ENCODE measurements at places on chromosomes 5 and 9.

DNA sequence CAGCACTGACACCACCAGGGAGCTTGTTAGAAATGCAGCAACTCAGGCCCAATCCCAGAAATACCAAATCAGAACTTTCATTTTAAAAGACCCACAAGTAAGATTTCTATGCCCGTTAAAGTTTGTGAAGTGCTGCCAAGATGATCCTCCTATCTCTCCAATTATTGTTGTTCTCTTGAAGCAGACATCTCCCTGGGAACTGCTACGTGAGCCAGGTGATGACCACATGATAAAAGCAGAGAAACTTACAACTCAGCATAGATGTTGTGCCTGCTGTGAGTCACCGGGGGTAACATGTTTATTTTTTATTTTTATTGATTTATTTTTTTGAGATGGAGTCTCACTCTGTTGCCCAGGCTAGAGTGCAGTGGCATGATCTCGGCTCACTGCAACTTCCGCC is 34.4 kb downstream of the GCNT4 start:
- DNase-seq = no peak

DNA sequence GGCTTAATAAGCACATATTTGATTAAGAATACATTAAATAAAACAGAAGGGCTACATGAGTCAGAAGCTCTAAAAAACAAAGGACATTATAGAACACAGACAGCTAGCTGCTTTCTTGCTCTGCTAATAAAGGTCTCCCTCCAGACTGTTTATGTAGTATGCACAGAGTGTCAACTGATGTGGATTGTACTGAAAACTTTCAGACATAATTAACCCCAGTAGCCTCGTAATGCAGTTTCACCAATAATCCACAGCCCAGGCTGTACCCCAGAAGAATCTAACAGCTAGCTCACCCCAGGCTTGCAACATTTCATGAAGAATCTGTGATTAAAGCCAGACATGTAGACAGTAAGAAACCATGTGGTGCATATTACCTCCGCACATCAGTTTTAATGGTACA is 30.8 kb downstream of the FGF10 start:
- DNase-seq = no peak

GRCh38 chr5:150146862-150147601 is 8.6 kb downstream of the PDGFRB start:
- DNase-seq = no peak

DNA sequence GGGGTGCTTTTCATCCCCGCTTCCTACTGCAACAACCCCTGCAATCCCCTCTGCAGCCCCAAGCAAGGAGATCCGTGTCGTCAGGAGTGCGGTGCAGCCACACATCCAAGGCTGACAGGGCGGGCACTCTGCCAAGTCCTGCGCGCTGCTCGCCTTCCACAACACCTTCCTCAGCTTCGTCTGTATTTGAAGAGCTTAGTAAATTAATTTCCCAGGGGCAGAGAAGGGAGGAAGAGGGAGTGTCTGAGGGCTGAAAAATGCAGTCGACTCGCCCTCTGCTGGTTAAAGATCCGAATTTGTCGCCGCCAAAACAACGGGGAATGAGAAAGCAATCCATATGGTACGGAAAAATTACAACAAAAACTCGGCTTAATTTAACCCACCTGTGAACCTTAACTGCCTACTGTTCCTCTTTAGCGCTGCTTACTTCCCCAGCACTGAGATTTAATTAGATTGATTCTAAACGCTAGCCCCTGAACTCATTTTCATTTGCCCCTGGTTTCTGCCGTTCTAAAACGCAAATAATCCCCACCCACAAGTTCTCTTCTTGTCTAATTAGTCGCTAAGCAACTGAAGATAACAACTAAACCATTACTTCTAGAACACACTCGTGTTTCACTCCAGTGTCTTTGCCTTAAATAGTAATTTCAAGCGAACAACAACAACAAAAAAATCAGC is 10.9 kb upstream of the PCDHB1 start:
- DNase-seq = peak; percentile 55

GRCh38 chr5:14417792-14418765 is 163.5 kb upstream of the OTULINL start:
- no peak for DNase-seq

DNA sequence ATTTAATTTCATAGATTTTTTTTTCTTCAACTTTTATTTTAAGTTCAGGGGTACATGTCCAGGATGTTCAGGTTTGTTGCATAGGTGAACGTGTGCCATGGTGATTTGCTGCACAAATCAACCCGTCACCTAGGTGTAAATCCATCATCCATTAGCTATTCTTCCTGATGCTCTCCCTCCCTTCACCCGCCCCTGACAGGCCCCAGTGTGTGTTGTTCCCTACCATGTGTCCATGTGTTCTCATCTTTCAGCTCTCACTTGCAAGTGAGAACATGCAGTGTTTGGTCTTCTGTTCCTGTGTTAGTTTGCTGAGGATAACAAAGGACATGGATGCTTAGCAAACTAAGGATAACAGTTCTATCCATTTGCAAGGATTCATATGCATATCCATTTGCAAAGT is 209.1 kb upstream of the ADCY2 start:
- no peak for DNase-seq

- DNase-seq = no peak
Observed at GRCh38 chr5:61758711-61759110, 426.7 kb downstream of the ZSWIM6 start.

DNA sequence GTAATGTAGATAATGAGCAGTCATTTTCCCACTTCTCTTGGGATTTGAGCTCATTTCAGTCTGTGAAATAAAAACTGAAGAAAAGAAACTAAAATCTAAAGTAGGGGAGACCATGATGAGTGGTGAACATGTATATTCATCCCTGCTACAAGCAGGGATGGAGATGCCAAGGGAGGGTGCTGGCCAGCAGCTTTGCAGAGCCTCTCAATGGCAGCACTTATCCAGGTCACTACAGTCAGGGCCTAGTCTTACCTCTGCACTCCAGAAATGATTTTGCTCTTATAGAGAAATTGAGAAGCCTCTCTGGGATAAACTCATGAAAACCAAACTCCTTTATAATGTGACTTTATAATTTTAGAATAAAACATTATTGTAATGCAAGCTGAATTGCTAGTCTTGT is 317.6 kb downstream of the FBXL17 start:
- no peak for DNase-seq

- no peak for DNase-seq
Observed at GRCh38 chr5:39266442-39266841, 47.1 kb upstream of the FYB1 start.

- DNase-seq = peak; percentile 85
Observed at GRCh38 chr9:134381671-134382516, 55.6 kb downstream of the RXRA start.

GRCh38 chr5:99349787-99350186 is 421.0 kb upstream of the CHD1 start:
- no peak for DNase-seq

- no peak for DNase-seq
Observed at GRCh38 chr5:110817459-110817858, 78.7 kb downstream of the SLC25A46 start.

- no peak for DNase-seq
Observed at GRCh38 chr9:118554987-118555386, 814.2 kb downstream of the BRINP1 start.

- no peak for DNase-seq
Observed at GRCh38 chr9:120927269-120928014, 846 bp upstream of the TRAF1 start.

DNA sequence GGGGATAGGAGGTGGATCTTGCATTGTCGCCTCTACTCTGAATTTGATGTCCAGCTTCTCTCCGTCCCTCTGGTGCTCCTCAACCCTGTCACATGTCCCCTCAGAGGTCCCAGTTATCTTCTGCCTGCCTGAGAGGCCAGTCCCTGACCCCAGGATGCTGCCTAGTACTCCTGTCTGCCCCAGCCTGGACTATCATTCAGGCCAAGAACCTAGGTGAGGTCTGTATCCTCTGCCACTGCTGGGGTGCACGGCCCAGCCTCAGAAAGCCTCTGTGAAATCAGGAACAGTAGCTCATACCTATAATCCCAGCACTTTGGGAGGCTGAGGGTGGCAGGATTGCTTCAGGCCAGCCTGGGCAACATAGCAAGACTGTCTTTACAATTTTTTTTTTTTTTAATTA is 8.6 kb downstream of the SPINK4 start:
- no peak for DNase-seq

GRCh38 chr9:133114886-133115603 is 6.0 kb downstream of the RALGDS start:
- DNase-seq = peak; percentile 56

- DNase-seq = no peak
Observed at GRCh38 chr5:138349852-138350562, 2.5 kb upstream of the KDM3B start.

- DNase-seq = no peak
Observed at GRCh38 chr5:142934051-142934762, 164.0 kb downstream of the ARHGAP26 start.

- DNase-seq = peak; percentile 75
Observed at GRCh38 chr9:96487949-96488348, 38.0 kb downstream of the HABP4 start.

- no peak for DNase-seq
Observed at GRCh38 chr5:65151614-65152013, 330.1 kb downstream of the ADAMTS6 start.

DNA sequence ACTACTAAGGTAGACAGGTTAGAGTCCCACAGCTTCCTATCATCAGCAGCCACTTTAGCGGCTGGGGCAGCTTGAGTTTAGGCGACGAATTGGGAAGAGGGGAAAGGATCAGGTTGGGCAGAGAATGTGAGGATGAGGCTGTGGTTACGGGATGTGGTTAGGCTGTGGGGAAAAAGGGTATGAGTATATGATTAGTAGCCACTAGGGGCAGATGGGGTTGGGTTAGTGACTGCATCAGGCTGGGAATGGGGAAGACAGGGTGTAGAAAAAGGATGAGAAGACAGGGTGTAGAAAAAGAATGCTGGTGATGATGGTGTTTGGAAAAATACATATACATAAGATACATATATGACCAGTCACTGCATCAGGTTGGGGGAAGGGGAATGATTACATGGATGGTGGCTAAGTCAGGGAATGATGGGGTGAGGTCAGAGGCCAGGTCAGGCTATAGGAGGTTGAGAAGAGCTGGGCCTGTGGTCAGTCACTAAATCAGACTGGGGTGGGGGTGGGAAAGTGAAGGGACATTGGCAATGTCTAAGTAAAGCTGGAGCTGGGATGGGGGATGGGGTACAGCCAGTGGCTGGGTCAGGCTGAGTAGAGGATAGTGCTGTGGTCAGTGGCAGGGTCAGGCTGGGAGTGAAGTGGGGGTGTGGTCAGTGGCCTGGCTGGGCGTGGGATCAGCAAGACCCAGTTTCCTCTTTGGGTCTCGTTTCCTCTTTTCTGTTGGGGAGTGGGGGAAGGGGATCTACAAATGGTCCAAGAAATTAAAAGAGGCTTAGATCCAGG is 2.1 kb downstream of the TLN1 start:
- peak; percentile 85 for DNase-seq

DNA sequence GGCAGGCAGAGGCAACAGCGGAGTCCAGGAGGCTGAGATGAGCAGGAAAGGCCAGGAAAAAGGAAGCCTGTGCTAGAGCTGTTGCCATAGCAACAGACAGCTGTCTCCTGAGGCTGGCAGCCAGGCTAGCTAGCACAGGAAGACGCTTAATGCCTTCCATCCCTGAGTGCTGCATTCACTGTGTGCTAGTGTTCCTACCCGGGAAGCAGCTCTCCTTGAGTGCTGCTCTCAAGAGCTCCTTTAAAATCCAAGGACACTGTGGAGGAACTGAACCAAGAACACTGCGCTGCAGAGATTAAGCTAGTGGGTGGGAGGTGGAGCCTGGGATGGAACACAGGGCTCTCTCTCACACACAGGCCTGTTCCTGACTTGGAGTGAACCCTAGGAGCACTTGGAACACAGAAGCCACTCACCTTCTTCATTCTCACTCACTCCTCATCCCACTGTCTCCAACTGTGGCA is 53.5 kb upstream of the IL7R start:
- peak; percentile 67 for DNase-seq

GRCh38 chr5:72556351-72557166 is 49.3 kb upstream of the ZNF366 start:
- peak; percentile 89 for DNase-seq

GRCh38 chr5:34791761-34792244 is 47.2 kb upstream of the TTC23L start:
- DNase-seq = no peak

DNA sequence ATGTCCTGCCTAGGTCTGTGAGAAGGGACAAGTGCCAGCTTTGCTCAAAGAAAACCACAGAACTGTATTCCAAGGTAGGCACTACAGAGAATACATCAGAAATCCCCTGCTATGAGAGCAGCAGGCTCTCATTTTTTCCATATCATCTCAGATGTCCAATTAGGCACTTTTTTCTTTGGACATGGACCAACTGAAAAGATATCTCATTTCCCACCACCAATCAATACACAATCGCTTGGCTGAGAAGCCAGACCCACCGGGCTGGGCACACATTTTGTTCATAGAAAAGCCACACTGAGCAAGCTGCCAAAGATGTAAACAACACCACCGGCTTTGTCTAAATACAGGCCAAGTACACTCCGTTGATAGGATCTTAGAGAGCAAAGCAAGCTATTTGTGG is 25.9 kb downstream of the STOM start:
- no peak for DNase-seq

- no peak for DNase-seq
Observed at GRCh38 chr5:179221196-179221876, 123.9 kb downstream of the ADAMTS2 start.

DNA sequence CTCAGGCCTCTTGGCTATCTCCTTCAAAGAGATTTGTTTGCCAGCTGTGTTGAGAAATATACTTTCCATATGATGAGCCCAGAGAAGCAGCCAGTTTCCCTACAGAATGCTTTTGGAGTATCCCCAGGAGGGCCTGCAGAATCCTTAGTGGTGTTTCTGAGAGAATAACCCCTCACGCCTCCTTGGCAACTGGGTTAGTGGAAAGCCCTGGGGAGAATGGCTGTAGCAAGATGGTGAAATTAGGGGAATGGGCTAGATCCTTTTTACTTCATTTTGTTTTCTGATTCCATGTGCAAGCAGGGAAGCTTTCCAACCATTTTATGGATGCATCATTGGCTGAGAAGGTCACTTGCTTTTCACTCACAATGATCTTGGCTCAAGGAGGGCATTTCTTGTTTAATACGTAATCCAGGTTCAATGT is 364.6 kb downstream of the DMRT2 start:
- no peak for DNase-seq

DNA sequence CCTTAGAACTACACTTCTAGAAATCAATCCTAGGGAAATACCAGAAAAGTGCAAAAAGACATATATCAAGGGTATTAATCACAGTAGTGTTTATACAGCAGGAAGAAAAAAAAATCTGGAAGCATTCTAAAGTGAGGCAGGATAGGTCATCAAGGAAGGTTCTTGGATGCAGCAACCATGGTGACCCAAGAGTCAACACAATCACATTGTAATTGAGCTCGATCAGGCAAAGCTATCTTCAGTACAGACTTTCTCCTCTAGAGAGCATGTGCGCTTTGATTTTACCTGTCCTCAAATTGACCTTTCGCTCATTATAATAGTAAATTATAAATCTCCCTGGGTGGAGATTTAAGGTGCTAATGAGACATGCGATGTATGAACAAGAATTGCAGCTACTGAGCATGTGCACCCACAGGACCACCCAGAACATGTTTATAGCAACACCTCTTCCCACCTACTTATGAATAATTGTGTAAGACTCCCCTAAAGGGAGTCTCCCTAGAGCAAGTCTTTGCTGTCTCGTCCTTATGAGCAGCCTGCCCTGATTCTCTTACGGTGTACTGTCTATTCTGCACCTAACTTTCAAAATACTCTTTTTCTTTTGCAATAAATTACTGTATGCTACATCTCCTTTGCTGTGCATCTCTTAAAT is 297.7 kb downstream of the ATPSCKMT start:
- no peak for DNase-seq

Data from right cardiac atrium (tissue), 5 donors.